Activated CD4-positive, alpha-beta memory T cell treated with anti-CD3 and anti-CD28 coated beads for 36 hours (primary cell): ENCODE measurements at places on chromosomes 2 and 18. TPM values are rescaled to one million over a fixed set of nuclear protein-coding genes. Genes with fewer than 3 reads are reported as not detected.
A peak's percentile ranks its signal among the peaks of the same experiment; 100 is the strongest.

Gene STPG4
- total RNA-seq, result not detected

GRCh38 chr18:62998443-62998842, 283.1 kb downstream of the PHLPP1 start:
- H3K36me3 ChIP-seq, result no peaks in the 10 kb centered on the region
- H3K27ac ChIP-seq, result no peak overlapping the region
- peaks cover 18% of the 10 kb centered on the region for H3K27me3 ChIP-seq
- DNase-seq, result no peak
- H3K4me3 ChIP-seq, result no peak overlapping the region

DNA sequence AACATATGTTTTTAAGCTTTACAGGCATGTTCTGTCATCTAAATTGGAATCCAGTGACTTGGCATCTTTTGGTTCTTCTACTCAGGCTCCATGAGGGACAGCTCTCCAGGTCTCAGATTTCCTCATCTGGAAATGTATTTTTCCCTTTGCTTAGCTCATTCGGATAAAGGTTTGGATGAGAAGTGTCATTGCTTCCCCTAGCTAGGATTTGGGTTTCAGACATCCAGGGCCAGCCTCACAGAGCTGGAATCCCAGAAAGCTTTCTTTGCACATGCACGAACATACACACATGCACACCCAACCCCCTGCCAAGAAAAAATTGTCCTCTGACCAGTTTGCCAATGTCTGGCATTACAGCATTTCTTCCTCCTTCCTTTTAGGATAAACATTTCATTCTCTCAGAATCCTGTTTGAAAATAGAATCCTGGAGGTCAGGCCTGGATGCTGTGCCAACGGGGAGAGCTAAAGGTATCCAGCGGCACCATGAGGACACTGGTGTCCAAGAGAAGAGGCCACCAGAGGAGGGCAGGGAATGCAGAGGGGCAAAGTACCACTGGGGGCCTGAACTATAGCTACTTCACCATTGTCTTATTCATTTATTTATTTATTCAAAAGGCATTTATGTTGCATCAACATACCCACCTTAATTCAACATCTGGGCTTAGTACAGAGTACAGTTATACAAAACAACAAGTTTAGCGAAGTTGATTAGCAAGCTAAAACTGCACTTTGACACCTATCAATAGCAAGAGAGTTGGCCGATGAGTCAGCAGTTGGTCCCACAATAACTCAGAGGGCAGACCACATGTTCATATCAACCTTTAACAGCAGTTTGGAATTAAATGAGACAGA, 97.9 kb upstream of the ATL2 start:
- no peak overlapping the region for H3K27ac ChIP-seq
- H3K4me3 ChIP-seq, result no peak overlapping the region
- H3K36me3 ChIP-seq, result peaks cover under 1% of the 10 kb centered on the region
- peaks cover 31% of the 10 kb centered on the region for H3K4me1 ChIP-seq
- peaks cover 14% of the 10 kb centered on the region for H3K27me3 ChIP-seq
- DNase-seq, result peak; percentile 73

DNA sequence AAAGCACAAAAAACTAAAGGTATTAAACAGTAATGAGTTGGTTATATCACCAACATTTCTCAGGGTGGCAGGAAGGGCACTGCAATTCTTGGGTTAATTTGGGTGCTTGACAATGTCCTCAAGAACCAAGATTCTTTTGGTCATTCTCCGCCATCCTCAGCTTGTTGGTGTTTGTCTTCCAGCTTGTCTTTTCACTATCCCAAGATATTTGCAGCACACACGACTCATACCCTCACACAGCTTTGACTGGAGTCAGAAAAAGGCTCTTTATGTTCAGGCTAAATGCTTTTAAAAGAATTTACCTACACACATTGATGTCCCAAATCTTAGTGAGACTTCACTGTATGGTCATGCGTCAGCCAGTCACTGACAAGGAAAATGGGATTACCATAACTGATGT, 12.5 kb downstream of the GREB1L start:
- DNase-seq, result no peak
- H3K4me3 ChIP-seq, result no peak overlapping the region
- no peak overlapping the region for H3K27ac ChIP-seq
- no peaks in the 10 kb centered on the region for H3K4me1 ChIP-seq
- peaks cover 4% of the 10 kb centered on the region for H3K27me3 ChIP-seq
- no peaks in the 10 kb centered on the region for H3K36me3 ChIP-seq

Gene SP9
- total RNA-seq, result not detected

Gene EVA1A
- total RNA-seq, result not detected

Gene G6PC2
- not detected for total RNA-seq

GRCh38 chr2:31223026-31223425, 5.7 kb upstream of the CAPN14 start:
- H3K4me3 ChIP-seq, result no peak overlapping the region
- no peak overlapping the region for H3K27ac ChIP-seq
- H3K4me1 ChIP-seq, result no peaks in the 10 kb centered on the region

GRCh38 chr18:59994357-59994756, 94.6 kb downstream of the PMAIP1 start:
- no peak for DNase-seq
- H3K4me3 ChIP-seq, result no peak overlapping the region
- peaks cover 17% of the 10 kb centered on the region for H3K27me3 ChIP-seq
- H3K4me1 ChIP-seq, result no peaks in the 10 kb centered on the region
- no peak overlapping the region for H3K27ac ChIP-seq
- no peaks in the 10 kb centered on the region for H3K36me3 ChIP-seq

Gene TMEM247
- total RNA-seq, result not detected

DNA sequence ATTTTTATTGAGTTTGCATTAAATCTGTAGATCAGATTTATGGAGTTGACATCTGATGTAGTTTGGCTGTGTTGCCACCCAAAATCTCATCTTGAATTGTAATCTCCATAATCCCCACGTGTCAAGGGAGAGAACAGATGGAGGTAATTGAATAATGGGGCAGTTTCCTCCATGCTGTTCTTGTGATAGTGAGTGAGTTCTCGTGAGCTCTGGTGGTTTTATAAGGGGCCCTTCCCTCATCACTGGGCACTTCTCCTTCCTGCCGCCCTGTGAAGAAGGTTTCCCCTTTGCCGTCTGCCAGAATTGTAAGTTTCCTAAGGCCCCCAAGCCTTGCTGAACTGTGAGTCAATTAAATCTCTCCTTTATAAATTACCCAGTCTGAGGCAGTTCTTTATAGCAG, 32.2 kb downstream of the ZC3H15 start:
- H3K27ac ChIP-seq, result no peak overlapping the region
- DNase-seq, result no peak
- H3K4me3 ChIP-seq, result no peak overlapping the region
- H3K27me3 ChIP-seq, result no peaks in the 10 kb centered on the region
- H3K4me1 ChIP-seq, result no peaks in the 10 kb centered on the region

DNA sequence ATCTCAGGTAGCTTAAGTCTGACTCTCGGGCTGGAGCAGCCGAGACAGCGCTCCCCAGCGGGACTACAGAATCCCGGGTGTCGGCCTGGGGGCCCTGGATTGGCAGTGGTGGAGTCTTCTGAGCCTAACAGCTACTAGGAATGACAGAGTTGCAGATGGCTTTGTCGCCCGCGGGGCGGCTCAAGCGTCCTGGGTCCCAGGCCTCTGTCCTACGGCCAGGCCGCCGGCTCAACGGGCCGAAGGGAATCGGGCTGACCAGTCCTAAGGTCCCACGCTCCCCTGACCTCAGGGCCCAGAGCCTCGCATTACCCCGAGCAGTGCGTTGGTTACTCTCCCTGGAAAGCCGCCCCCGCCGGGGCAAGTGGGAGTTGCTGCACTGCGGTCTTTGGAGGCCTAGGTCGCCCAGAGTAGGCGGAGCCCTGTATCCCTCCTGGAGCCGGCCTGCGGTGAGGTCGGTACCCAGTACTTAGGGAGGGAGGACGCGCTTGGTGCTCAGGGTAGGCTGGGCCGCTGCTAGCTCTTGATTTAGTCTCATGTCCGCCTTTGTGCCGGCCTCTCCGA, 8.8 kb downstream of the SIX2 start:
- H3K4me3 ChIP-seq, result no peak overlapping the region
- H3K27ac ChIP-seq, result no peak overlapping the region
- peaks cover 23% of the 10 kb centered on the region for H3K4me1 ChIP-seq
- no peak for DNase-seq
- peaks cover 75% of the 10 kb centered on the region for H3K27me3 ChIP-seq

Gene SERPINB10
- total RNA-seq, result not detected

Gene NOP58
- 155 TPM for total RNA-seq

Gene C2orf76
- total RNA-seq, result 10.5 TPM
